Neural progenitor cell (in vitro differentiated cells): ENCODE measurements at places on chromosomes 16 and 17. TPM values are rescaled to one million over a fixed set of nuclear protein-coding genes. Genes with fewer than 3 reads are reported as not detected.

Gene PDIA2
- 0.53 TPM in 1 of 2 replicates, not detected in the other for total RNA-seq

Gene GPRC5B
- total RNA-seq: 21.1 and 32.2 TPM in 2 replicates

Gene KLHL11
- 28.5 and 33.3 TPM in 2 replicates for total RNA-seq

Gene ARHGDIG
- total RNA-seq: 0.84 TPM in 1 of 2 replicates, not detected in the other

Gene KRT20
- total RNA-seq: not detected in 2 replicates
